Amygdala (tissue), 56 donors: ENCODE measurements at places on chromosomes 6 and 20.

- DNase-seq, result no peak
Observed at GRCh38 chr6:34646714-34647113, 49.9 kb downstream of the ILRUN start.

DNA sequence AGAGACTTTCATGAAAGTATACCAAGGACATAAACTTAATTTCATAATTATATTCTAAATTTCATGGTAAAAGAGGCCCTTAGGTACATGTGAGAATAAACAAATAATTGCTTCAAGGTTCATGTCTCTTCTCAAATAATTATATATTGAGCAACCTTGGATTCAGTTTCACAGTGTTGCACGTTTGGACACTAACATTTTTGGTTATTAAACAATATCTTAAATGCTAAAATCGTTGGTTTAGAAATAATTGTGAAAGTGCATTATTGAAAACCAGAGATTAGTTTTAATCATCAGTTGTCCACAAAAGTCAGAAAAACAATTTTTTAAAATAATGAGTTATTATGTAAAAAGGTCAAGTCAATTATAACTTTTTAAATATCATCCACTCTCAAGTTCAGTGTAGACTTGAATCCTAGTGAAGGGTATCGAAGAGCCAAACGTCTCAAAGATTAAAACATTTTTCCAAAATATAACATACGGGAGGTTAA, 227.1 kb upstream of the DEFB112 start:
- DNase-seq, result no peak

DNA sequence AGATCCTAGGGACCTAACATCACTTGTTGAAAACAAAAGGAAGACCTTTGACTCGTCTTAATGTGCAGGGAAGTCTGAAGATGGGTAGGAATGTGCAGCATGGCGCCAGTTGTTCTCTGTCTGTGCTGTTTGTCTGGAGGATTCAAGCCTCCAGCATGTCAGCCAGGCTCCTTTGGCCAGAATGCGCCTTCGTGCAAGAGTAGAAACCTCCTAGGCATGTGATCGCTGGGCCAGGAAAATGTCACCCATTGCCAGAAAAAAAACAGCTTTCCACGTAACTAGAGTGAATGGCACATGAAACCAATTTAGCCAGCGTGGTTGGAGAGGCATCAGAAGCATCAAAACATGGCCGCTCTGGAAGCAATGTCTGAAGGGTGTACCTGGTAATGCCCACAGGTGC, 132.7 kb downstream of the EDN1 start:
- DNase-seq, result no peak

DNA sequence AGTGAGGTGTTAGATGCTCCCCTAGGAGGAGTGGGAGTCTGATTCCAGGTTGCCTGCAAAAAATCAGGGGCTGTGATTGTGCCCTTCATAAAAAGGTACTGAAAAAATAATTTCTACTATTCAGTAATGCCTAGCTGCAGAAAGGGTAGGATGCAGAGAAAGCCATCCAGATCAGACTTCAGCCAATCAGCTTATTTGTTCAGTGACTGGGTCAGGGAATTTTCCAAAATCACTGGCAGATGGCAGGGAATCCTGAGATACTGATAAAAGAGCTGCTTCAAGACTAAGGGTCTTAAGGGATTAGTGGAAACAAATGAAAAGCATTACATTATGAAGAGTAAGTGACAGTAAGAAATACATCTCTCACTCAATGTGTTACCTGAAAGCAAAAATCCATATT, 42.8 kb upstream of the MTRF1L start:
- DNase-seq, result no peak
